Kidney (tissue), 22 donors: ENCODE measurements at places on chromosomes 3 and 15. TPM values are rescaled to one million over a fixed set of nuclear protein-coding genes. Genes with fewer than 3 reads are reported as not detected.

Gene HTD2
- total RNA-seq, result 7.8 TPM

DNA sequence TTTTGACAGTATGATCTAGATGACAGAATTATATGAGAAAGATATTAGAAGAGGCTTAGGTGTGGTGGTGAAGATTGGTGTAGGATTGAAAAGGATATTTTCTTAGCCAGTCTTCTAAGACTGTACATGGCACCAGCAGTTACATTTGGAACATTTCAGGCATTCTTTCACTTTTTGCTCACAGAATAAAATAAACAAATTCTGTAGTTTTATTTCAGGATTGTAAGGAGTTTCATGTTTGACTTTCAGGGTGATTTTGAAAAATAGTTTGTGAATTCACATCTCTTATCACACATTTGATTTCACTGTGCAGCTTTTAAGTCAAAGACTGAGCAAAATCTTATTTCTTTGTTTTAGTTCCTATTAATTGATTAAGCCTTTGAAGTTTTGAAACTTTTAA, 27.1 kb downstream of the DNAJC13 start:
- H3K4me3 ChIP-seq, result no peak overlapping the region
- no peaks in the 10 kb centered on the region for H3K27me3 ChIP-seq
- DNase-seq, result no peak

- H3K4me1 ChIP-seq, result peaks cover 6% of the 10 kb centered on the region
- no peaks in the 10 kb centered on the region for H3K27me3 ChIP-seq
- H3K27ac ChIP-seq, result no peak overlapping the region
- no peaks in the 10 kb centered on the region for H3K36me3 ChIP-seq
- no peak overlapping the region for H3K4me3 ChIP-seq
Observed at GRCh38 chr15:71444032-71444810, 328.9 kb downstream of the THSD4 start.

DNA sequence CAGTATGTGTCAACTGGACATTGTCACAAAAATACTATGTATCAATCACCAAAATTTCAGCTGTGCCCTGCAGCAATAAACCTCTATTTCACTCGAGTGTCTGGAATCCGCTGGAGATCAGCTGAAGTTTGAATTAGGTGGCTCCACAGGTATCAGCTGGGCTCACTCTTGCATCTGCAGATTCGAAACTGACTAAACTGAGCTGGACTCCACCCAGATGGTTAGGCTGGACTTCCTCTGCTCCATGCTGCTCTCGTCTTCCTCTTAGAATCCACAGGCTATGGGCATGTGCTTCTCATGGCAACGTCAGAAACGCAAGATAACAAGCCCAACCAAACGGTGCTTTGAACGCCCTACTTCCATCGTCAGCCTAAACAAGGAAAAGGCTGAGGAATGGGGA, 565.3 kb upstream of the ROBO2 start:
- no peaks in the 10 kb centered on the region for H3K36me3 ChIP-seq
- no peak overlapping the region for H3K4me3 ChIP-seq
- H3K27ac ChIP-seq, result no peak overlapping the region
- no peaks in the 10 kb centered on the region for H3K4me1 ChIP-seq

DNA sequence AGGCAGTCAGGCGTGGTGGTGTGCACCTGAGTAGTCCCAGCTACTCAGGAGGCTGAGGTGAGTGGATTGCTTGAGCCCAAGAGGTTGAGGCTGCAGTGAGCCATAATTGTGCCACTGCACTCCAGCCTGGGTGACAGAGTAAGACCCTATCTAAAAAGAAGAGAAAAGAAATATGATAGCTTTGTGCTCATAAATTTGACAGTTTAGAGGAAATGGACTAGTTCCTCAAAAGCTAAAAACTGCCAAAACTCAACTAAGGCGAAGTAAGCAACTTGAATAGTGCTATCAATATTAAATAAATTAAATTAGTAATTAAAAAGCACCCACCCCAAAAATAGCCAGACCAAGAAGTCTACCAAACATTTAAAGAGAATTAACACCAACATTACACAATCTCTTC, 24.5 kb upstream of the SLC15A2 start:
- no peak overlapping the region for H3K27ac ChIP-seq
- no peaks in the 10 kb centered on the region for H3K27me3 ChIP-seq
- DNase-seq, result no peak
- H3K36me3 ChIP-seq, result no peaks in the 10 kb centered on the region
